ENCODE measurements at places on chromosomes 5 and 9.

DNA sequence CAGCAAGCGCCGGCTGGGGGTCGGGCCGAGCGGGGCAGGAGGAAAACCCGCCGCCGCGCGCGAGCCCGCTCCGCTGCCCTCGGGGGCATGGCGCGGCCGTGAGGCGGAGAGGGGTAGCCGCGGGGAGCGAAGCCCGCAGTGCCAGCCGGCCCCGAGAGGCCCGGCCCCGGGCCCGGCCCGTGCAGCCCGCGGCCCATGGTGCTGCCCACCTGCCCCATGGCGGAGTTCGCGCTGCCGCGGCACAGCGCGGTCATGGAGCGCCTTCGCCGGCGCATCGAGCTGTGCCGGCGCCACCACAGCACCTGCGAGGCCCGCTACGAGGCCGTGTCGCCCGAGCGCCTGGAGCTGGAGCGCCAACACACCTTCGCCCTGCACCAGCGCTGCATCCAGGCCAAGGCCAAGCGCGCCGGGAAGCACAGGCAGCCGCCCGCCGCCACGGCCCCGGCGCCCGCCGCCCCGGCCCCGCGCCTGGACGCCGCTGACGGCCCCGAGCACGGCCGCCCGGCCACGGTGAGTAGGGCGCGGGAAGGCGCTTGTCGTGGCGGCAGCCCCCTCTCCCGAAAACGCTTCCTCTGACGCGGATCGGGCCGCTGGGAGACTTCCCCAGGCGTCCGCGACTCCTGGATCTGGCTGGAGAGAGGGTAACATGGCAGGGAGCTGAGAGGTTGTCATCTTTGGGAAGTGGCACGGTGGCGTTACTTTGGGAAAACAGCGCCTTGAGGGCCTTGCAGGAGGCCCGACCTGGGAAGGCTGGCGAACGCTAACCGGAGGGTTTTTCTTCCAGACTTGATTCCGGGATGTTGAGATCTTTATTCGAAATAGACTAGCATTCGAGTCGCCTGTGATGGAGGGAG, 523 bp downstream of the MAML1 start:
- peak; percentile 85 for DNase-seq

DNA sequence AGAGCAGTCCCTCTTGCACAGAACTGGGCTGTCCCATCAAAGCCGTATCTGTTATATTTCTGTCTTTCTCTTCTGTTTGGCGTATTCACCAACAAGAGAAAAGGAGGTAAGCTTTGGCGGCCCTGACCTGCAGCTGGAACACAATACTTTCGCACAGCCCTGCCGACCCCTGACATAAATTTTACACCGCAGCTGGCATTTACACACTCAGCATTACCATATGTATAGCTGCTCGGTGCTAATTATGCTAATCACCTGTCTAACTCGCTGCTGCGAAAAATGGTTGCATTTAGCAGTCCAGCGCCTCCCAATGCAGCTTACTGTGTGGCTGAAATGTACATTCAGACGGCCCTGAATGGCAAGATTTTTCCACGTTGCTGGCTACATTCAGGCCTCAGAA, 20.8 kb downstream of the PTCH1 start:
- no peak for DNase-seq

DNA sequence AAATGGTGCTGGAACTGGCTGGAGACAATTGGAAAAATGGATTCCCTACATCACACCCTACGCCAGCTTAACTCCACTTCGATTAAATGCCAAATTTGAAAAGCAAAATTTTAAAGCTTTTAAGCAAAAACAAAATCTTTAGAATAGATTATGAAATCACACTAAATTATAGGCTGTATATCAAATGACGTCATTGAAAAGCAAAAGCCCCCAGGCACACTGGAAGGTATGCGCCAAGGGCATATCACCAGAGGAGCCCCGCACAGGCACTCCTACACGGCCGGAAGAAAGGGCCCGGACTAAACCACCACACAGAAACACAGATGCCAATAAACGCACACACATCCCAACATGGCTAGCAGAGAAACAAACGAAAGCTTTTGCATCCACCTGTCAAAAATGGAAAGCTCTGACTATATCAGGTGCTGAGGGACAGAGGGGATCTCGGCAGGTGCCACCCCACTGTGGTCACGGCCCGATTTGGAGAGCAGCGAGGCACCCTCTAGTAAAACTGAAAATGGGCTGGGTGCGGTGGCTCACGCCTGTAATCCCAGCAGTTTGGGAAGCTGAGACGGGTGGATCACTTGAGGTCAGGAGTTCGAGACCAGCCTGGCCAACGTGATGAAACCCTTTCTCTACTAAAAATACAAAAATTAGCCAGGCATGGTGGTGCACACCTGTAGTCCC, 17.0 kb upstream of the MXD3 start:
- DNase-seq: no peak

DNA sequence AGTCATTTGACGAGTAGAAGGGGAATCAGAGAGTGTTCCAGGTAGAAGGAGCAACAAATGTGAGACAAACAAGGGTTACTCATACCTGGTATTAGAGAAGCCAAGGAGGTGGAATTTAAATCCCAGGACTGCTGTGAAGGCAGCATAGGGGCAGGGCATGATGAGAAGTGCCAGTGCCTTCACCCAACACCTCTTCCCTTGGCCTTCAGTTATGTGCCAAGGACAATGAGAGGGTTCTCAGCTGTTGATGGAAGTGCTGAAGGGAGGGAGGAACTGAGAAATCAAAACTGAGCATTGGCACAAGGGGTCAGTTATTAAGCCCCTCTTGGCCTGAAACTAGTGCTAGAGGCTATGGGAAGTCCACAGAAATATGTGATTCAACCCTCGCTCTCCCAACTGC, 50.3 kb downstream of the GARNL3 start:
- DNase-seq: no peak

DNA sequence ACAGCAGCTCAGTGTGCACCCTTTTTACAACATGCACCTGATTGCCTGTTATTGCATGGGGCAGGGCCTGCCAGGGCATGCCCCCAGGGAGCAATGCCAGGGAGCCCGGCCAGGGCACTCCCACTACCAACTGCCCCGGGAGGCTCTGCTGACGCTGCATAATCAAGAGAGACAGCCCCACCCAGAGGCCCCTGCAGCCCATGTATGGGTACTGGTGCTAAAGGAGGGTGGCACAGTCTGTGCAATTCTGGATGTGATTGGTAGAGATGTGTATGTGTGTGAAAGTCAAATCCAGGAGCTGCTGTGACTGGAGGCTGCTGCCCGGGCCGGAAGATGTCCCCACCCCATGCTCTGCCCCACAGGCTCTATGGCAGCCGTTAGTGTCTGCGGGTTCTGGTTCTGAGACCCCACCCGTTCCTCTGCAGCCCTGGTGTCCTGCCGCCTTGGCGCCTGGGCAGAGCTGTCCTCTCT, 3.9 kb upstream of the NEURL1B start:
- DNase-seq: no peak

GRCh38 chr5:92890841-92891244, 690.2 kb downstream of the NR2F1-AS1 start:
- no peak for DNase-seq

- DNase-seq: no peak
These were observed 126.2 kb downstream of the SAXO1 start for GRCh38 chr9:18906656-18907395.

DNA sequence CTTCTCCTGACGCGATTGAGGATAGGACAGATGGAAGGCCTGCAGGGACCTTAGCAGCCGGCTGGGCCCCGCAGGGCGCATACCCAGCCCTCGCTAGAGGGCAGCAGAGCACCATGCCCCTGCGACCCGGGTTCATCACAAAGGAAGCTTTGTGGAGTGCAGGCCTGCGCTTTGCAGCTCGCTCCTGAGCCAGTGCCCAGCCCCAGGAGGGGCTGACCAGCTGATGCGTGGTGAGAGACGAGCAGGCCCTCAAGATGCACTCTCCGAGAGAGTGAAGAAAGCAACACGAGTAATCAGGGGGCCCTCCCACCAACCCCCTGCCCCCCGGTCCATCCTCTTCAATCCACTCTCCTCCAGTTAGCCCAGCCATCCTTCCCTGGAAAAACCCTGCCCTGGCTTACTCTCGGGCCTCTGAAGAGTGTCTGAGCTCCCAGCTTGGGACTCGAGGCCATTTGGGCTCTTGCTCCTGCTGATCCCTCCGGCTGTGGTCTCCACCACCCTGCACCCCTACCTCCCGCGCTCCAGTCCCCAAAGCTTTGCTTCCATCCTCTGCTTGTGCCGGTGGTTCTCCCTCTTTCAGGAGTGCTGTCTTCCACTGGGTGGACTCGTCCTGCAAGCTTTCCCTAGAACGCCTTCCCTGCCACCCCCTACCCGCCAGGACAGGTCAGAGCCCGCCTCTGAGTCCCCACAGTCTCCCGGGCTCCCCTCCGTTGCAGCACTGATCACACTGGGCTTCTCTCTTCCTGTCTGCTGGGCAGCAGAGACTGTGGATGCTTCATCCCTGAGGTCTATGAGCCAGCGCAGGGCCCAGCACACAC, 9.1 kb upstream of the KIF12 start:
- peak; percentile 88 for DNase-seq

DNA sequence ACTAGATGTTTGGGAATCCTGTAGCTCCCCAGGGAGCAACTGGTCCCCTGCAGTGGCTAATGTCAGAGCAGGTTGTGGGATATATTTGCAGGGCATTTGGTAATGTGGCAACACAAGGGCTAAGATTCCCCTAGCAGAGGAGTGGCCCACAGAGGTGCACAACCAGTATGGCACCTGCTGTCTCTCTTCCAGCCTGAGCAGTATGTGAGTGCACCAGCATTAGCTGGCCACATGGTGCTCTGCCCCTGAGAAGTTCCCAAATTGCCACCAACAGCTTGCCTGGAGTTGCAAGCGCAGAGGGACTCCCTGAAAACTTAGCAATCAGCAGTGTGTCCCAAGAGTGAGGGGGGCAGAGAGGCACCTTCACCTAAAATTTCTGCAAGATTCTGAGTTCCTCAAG, 53.2 kb upstream of the SNCAIP start:
- no peak for DNase-seq

GRCh38 chr9:124454791-124455443, 4.7 kb downstream of the ADGRD2 start:
- no peak for DNase-seq

GRCh38 chr9:34624475-34625185, 4.2 kb downstream of the ARID3C start:
- DNase-seq: no peak

GRCh38 chr9:129875687-129876395, 40.6 kb downstream of the USP20 start:
- no peak for DNase-seq

- DNase-seq: peak; percentile 89
These were observed 149.5 kb downstream of the FANCC start for GRCh38 chr9:95167998-95168397.

GRCh38 chr5:148799737-148800527, 26.5 kb upstream of the ADRB2 start:
- no peak for DNase-seq

- no peak for DNase-seq
These were observed 259.5 kb downstream of the EBF1 start for GRCh38 chr5:158840193-158840592.

DNA sequence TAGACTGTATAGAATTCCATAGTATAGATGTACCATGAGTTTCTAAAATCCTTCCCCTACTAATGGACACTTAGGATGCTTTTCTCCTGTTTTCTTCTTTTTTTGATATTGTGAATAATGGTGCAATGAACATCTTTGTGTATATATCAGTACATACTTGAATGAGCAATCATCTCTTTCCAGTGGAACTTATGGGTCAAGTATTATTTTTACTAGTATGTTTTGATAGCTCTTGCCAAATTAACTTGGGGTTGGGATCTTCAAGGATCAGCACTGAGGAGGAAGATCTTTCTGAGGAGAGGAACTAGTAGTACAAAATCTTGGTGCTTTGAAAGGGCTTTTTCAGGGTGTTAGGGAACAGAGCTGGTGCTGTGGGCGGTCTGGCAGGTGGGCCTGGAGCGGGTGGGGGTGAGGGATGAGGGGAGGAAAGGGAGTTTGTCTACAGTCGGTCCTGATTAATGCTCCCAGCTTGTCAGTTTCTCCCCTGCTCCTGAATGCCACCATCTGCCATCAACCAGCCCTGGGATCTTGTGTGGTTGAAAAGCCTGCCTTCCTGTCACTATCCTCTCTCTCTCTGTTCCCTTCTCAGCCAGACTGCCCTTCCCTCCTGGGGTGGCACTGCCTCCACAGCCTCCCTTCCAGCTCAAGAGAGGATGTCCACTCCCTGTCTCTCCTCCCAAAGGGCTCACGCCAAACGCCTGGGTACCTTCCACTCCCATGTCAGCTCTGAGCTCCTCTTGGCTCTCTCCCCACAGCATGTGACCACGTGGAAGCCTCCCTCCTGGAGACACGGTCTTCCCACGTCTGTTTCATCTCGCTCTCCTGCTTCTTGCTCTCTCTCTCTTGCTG, 185.9 kb downstream of the DAB2IP start:
- no peak for DNase-seq

- DNase-seq: no peak
These were observed 11.0 kb downstream of the SLC44A1 start for GRCh38 chr9:105255421-105255820.

DNA sequence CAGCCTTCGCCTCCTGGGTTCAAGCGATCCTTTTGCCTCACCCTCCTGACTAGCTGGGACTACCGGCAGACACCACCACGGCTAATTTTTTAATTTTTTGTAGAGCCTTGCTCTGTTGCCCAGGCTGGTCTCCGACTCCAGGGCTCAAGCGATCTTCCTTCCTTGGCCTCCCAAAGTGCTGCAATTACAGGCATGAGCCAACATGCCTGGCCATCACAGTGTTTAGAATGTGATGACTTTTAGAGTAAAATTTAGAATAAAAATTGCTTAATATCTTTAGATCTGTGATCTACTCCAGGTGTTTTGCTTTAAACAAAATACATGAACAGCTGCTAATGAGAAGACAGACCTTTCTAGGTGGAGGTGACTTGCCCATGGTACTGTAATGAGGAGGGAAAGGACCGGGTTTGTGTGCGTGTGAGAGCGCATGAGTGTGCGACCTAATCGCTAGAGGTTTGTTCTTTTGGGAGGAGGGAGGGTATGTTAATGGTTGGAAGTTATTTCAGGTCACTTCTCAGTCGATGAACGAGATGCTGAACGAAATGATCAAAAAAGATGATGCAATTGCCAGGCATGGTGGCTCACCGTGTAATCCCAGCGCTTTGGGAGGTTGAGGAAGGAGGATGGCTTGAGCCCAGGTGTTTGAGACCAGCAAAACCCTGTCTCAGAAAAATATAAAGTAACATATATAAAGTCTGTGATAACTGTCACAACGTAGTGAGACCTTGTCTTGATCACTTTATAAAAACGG, 2.0 kb downstream of the CNOT6 start:
- DNase-seq: no peak

DNA sequence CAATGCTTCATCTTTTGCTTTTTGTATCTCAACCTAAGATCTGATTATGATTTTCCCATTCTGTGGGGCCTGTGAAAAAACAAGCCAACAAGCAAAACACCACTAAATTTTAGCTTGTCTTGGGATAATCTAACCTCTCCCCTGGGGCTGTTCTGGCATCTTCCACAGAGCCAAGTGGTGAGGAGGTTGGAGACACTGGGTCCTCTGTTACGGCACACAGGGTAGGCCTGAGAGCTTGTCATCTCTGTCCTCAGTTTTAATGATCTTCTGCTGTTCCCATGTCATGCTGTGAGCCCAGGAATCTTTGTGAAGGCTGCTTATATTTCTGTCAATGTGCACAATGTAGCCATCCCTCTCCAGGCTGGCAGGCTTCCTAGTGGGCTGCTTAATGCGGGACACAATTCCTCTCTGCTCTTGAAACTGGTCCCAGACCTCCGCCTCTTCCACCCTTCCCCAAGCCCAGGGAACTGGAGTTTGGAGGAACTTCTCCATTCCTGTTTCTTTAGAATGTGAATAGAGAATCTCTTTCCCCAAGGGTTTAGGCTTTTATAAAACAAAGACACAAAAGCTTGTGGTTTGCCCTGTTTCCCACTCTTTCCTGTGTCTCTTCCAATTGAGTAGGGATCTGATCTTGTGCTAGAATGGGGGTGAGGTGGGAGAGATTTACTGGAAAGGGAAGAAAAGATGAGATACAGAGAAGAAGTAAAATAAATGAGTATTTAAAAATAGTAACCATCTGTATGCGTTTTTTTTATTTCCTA, 30.9 kb upstream of the SEMA6A start:
- no peak for DNase-seq
